Activated T-cell treated with anti-CD3 and anti-CD28 coated beads for 4 hours (primary cell): ENCODE measurements at places on chromosomes 6 and 20.

- DNase-seq = no peak
These were observed 632.2 kb downstream of the HACE1 start for GRCh38 chr6:104227508-104227907.

DNA sequence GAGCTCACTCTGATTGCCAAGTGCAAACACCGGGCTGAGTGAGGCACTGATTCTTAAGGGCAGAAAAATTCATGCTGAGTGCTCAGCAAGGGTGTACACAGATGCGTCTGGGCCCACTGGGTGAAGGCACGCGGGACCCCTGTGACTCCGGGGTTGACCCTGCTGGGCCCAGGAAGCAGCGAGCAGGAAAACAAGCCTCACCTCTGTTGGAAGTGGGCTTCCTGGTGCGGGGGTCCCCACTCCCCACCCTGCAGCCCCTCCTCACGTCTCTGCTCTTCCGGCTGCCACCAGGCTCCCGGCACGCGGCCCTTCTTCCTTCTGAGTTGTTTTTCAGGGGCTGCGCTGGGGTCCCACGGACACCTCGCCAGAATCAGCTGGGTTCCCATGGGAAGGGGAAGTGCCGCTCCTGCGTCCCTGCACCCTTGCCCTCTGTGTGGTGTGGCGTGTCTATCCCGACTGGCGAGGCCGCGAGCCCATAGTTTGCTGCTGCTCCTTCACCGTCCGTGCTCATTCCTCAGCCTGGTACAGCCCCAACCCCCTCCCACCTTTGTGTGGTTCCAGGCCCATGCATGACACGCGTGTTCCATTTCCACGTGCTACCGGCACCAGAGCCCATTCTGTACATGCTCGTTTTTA, 80.6 kb upstream of the BHLHE23 start:
- DNase-seq = no peak

GRCh38 chr6:43014434-43014909, 423 bp downstream of the KLHDC3 start:
- no peak for DNase-seq

DNA sequence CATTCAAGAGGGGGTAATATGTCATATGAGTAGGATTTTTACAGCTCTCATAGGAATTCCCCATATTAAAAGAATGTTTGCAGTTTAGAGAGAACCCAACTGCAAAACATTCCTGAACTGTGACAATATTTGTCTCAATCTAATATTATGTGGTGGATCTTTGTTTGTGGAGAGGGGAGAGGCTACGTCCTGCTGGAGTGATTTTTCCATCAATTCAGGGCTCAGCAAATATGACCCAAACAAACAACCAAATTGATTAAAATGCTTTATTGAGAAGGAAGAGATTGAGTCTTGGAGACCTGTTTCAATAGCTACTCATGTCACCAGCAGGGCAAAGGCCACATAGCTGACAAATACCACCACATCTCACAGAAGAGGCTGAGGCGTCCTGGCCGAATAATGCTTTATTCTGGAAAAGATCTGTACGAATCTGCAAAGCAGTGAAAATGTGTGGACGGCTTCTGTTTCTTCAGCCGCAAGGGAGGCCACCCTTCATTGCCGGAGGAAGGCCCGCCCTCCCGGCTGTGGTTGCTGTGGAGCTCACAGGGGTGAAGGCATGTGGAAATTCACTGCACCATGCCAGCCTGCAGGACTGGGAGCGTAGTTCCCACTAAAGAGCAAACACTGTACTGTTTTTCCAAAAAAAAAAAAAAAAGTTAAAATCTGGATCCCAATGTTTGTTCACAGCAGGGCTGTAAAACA, 89.7 kb upstream of the QKI start:
- no peak for DNase-seq

- no peak for DNase-seq
These were observed 91.3 kb downstream of the PDE10A start for GRCh38 chr6:165571721-165572132.

DNA sequence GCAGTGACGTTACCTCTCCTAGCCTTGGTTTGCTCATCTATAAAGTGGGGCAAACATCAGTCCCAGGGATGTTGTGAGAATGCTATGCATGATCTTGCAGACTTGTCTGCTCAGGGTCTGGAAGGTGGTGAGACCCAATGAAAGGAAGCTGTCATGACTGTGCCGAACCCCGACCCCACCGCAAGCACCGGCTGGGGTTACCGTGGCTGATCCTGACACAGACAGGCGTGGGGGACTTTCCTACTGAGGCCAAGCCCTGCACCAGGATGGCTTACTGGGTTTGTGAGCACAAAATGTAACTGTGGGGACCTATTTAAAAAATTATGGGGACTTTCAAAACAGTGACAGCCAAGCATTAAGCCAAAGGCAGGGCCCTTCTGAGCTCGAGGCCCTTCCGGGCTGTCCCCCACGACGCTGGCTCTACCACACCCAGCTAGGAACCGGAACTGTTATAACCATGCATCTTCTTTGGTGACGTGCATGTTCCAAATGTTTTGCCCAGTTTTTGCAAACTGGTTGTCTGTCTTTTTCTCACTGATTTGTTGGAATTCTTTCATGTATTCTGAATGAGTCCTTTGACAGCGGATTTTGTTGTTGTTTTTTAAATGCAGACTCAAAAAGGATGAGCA, 76.6 kb upstream of the PMEPA1 start:
- DNase-seq = no peak

GRCh38 chr6:81169166-81169565, 583.3 kb downstream of the TENT5A start:
- no peak for DNase-seq

GRCh38 chr20:51930775-51931174, 128.5 kb upstream of the SALL4 start:
- DNase-seq = no peak

DNA sequence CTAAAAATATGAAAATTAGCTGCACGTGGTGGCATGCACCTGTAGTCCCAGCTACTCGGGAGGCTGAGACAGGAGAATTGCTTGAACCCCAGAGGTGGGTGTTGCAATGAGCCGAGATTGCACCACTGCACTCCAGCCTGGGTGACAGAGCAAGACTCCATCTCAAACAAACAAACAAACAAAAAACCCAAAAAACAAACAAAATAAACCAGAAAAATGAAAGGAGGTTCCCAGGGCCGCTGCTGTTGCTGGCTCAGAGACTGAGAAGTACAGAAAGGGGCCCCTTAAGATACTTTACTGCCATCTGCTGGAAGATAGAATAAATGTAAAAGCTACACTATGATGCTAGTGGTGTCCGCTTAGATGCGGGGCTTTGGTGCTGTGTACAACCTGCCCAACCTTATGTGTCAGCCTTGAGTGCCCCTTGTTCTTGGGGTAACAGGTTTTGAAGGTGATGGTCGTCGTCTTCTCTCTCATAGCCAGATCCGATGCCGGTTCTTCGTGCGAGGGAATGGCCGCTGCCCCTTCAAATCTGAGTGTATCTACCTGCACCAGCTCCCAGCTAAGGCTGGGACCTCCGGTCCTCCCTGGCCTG, 2.8 kb upstream of the FANCE start:
- no peak for DNase-seq

DNA sequence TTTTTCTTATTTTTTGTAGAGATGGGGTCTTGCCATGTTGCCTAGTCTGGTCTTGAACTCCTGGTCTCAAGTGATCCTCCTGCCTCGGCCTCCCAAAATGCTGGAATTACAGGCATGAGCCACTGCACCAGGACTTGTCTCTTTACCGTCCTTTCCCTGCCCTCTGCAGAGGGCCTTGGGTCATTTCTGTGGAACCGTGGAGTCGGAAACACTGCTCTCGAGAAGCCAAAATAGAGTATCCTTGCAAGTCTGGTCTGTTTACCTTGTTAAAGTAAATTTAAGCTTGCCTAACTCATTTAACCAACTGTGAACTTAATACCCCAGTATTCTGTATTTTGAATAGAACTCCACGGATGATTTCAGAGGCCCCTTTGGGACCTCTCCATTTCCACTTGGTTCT, 51.4 kb downstream of the KDM1B start:
- DNase-seq = no peak

DNA sequence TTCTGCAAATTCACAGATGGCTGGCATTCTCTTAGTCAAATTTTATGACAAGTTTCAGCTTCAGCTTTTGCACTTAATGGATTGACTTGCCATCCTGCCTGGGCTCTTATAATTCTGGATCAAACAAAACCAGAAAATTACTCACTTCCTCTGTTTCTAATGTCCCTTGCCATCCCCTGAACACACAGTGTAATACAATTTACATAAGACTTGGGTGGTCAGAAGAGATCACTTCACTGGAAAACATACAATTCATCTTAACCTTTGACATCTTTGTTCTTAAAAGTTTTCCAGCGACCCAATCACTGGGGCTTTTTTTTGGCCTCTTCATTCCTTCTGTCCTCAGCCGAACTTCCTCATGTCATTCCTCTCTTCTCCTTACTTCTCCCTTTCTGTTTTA, 199.0 kb downstream of the ARHGAP18 start:
- no peak for DNase-seq

DNA sequence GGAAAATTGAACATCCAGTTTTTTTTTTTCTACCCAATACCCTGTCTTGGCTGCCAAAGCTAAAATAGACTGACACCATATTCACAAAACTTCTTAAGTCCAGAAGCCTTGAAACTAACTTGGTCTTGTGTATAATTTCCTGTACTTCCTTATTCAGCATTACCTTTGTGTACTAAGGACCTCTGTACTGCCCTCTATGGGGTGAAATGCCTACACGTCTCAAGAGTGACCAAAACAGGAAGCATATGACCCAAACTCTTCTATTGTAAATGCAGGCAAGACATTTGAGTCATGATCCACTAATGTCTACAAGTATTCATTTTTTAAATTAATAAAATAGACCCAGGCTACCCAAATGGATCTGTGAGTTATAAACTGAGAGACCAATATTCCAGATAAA, 50.4 kb downstream of the HMGCLL1 start:
- DNase-seq = no peak

DNA sequence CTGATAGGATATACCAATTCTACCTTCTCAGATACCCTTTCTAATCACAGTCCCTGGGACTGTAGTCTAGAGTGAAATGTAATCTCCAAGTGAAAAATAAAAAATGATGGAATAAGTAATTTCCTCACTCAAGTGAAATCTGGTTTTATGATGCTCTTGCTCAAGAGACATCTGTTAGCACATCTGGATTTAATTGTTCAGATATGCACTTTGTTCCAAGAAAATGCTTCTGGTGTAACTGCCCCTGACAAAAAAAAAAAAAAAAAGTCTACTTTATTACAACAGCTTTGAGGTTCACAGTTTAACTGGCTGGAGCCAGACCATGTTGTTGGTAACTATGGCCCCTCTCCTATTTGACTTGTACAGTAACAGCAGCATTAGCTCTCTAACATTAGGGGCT, 251.8 kb downstream of the BTBD9 start:
- DNase-seq = no peak

- DNase-seq = no peak
These were observed 81.8 kb downstream of the LCA5 start for GRCh38 chr6:79455446-79455845.

DNA sequence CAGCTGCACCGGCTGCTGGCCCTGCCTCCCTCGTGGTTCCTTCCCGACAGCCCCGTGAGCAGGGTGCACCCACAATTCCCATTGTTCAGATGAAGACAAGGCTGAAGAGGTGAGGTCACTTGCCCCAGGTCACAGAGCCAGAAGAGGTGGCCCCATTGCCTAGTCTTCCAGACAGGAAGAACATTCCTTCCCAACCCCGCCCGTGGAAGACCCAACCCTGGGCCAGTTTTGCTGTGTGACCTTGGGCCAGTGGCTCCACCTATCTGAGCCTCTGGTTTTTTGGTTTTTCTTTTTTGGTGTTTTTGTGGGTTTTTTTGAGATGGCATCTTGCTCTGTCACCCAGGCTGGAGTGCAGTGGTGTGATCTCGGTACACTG, 61.7 kb downstream of the RIPOR3 start:
- DNase-seq = no peak

DNA sequence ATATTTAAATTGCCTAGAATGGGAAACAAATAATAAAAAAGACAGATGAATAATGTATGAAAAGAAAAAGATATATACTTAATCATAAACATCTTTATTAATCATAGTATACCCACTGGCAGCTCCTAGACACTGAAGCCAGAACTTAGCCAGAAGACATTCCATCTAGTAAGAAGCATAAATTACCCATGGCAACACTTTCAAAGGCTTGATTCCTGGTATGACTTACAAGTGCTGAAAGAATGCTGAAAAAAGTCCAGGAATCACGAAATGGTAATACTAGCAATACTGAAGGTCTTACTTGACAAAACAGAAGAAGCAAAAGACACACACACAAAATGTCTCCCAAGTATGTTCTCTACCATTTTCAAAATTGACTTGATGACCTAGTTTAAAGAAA, 38.0 kb downstream of the RWDD2A start:
- no peak for DNase-seq

GRCh38 chr6:167735951-167736288, 90.8 kb upstream of the AFDN start:
- DNase-seq = no peak

DNA sequence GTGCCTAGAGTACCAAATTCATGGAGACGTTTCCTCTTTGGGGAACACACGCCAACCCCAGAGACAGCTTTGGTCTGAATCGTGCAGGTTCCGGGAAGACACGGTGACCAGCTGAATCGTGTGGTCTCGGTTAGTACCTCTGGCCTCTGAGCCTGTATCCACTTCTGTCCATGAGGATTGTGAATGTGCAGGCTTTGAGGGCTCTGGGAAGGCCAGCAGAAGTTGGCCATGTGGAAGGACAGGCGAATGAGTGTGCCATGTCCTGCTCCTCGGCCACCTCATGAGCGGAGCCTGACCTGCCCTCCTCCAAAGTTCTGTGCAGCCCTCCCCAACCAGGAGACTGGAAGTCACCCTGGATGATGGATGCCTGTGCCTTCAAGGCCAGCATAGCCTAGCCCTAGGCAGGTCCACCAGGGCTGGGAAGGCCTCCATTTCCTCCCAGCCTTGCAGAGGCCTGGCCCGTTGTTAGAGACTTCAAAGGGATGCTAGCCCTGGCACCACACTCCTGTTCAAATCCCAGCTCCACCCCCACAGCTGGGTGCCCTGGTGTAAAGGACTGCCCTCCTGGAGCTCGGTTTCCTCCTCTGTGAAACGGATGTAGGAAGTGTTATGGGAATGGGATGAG, 1.7 kb upstream of the TMEM74B start:
- no peak for DNase-seq

DNA sequence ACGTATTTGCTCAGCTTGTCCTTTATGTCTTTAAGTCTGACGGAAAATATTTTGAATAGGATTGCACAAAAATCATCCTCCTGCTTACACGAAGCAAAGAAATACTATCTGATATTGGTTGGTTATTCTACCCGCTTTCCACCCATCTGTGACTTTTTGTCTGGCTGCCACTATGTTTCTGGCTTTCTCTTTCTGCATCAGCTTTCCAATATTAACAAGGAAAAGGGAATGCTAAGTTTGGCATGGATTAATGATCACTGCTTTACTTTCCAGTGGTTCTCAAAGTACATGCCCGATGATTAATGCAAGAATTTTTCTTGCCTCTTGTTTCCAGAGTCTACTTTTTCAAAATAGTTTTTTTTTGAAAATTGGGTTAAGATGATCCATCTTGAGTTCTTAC, 57.0 kb downstream of the RNF144B start:
- no peak for DNase-seq

- no peak for DNase-seq
These were observed 60.4 kb upstream of the QKI start for GRCh38 chr6:163354085-163354484.

- DNase-seq = no peak
These were observed 281.5 kb upstream of the QKI start for GRCh38 chr6:163133017-163133416.
